ENCODE measurements at places on chromosomes 2 and 18. TPM values are rescaled to one million over a fixed set of nuclear protein-coding genes. Genes with fewer than 3 reads are reported as not detected.

The LIMS2 gene
- total RNA-seq, result 173 TPM

The ST8SIA5 gene
- total RNA-seq, result 0.36 TPM

The TRABD2A gene
- 1.2 TPM for total RNA-seq

The SCN1A gene
- not detected for total RNA-seq

The ERLEC1 gene
- total RNA-seq, result 71.4 TPM

The AQP12A gene
- not detected for total RNA-seq

The TMEM17 gene
- total RNA-seq, result 3.8 TPM

The ELOA2 gene
- total RNA-seq, result not detected

The SPP2 gene
- not detected for total RNA-seq

The IL1RN gene
- total RNA-seq, result not detected

The CFAP221 gene
- 0.45 TPM for total RNA-seq

The SH2D6 gene
- not detected for total RNA-seq

The CD8B2 gene
- total RNA-seq, result not detected

The ASB18 gene
- total RNA-seq, result not detected

The MBD2 gene
- total RNA-seq, result 52.2 TPM

The NT5C1B gene
- not detected for total RNA-seq

The WDR35 gene
- 4.6 TPM for total RNA-seq

The SKOR2 gene
- not detected for total RNA-seq

The AQP4 gene
- total RNA-seq, result not detected

The NEU4 gene
- total RNA-seq, result 1.3 TPM

The ARL5A gene
- total RNA-seq, result 58.2 TPM

The ACTG2 gene
- 173 TPM for total RNA-seq

The ARHGAP15 gene
- 0.42 TPM for total RNA-seq

The SGPP2 gene
- total RNA-seq, result not detected

The GRB14 gene
- total RNA-seq, result 2.4 TPM

The ARHGAP25 gene
- 0.50 TPM for total RNA-seq

The LAMA1 gene
- total RNA-seq, result 3.9 TPM

The M1AP gene
- not detected for total RNA-seq

The NIF3L1 gene
- total RNA-seq, result 14.8 TPM

The MERTK gene
- 3.1 TPM for total RNA-seq

The PRSS56 gene
- total RNA-seq, result not detected

The SULT1C2 gene
- total RNA-seq, result 0.28 TPM

The KHK gene
- 1.3 TPM for total RNA-seq

The DNAJC5G gene
- total RNA-seq, result not detected

The PIEZO2 gene
- total RNA-seq, result 142 TPM

All from chondrocyte (in vitro differentiated cells).